ENCODE measurements at places on chromosomes 3 and 15.

- DNase-seq = no peak
These were observed 1.4 kb upstream of the RAB5A start for GRCh38 chr3:19945534-19945933.

GRCh38 chr3:55888282-55888885 lies 401.3 kb upstream of the WNT5A start:
- no peak for DNase-seq

- no peak for DNase-seq
These were observed 154.3 kb downstream of the ECT2 start for GRCh38 chr3:172904711-172905373.

- DNase-seq = no peak
These were observed 102.5 kb downstream of the ZMAT3 start for GRCh38 chr3:178969004-178969700.

DNA sequence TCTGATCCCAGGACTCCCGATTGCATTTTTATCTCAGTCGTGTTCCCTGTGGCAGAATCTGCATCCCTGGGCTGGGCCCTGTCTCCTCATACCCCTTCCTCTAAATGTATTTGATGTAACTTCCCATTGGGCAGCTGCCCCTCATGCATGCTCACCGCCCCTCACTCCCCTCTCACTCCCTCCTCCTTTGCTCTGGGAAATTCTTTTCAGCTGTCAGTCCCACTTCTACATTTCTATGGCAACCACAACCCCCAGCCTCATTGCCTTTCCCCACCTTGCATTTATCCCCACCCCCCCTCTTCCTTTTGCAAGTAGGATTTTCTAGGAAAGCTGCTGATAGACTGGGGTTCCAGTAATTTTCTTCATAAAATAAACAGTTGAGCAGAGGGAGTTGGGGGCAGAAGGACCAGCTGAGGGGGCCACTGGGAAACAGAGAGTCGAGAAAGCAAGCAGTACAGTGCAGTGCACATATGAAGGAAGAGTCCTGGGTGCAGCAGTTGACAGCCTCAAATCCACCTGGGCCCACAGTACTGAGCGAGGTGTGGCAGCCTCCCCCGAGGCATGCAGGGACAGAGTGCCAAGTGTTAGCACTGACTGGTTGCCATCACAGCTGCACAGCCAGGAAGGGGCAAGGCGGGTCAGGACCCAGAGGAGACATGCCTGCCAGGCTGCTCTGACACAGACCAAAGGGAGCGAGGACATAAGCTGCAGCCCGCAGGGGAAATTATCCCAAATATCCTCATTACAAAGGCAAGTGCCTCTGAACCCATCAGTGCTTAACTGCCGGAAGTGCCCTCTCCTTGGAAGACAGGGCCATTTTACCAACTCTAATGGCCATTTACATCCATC lies 476.3 kb downstream of the EPHB1 start:
- no peak for DNase-seq

All from activated CD4-positive, alpha-beta T cell treated with anti-CD3 and anti-CD28 coated beads, Interleukin-2, Interleukin-4, amounts not matched to agents 100 ng/mL and 50 ng/mL, durations not matched to agents 16 hours and 8 hours (primary cell).